ENCODE measurements at places on chromosomes 1 and 21.

- DNase-seq, result no peak
These were observed 1.8 kb downstream of the CLDN17 start for GRCh38 chr21:30164796-30165195.

DNA sequence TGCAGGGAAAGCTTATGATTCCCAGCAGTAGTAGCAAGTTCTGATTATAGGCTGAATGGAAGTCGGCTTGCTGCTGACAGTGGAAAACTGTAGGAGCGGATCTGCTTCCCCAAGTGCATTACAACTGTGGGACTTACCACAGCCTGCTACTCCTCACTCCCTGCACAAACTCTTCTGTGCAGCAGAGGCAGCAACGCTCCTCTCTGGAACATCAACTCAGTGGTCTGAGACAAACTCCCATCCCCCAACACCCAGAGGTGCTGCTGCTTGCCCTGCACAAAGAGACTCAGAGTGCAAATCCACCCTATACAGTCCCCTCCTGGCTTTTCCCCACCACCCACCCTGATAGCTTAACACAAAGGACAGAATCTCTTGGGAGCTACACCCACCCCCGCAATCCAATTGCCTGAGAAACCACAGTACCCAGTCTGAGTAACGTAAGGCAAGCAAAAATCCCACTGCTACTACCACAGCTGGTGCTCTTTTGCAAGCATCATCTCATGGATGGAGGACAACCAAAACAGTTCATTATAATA is 1455.2 kb downstream of the AMY1C start:
- no peak for DNase-seq

DNA sequence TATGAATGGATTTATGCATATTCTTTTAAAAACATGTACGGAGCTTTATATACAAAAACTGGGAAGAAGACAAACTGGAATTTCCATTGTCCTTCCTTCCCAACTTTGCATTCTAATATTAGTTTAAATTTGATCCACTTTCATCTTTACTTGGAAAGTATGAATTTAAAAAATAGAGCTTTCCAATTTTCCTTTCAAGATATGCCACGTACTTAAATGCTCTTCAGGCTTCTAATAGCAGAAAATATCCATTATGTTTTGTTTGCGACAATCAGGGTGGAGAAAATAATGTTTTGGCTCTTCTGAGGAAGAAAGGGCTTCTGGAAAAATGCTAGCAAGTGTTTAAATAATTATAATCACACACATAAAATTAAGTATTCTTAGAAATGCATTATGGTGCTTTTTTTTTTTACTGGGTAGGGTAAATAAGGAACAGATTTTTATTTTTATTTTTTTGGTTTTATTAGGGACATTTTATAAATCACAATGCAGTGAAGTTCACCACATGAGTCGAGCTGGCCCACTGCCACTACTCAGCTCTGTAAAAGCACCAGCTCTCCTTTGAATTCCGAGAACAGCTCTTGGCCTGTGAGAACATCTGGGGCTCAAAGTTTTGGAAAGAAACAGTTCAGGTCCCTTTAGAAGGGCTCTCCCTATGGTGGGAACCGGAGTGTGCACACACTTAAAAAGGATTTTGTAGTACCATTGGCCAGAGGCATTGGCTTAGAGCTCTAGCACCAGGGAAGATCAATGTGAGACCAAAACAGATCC is 287.4 kb upstream of the LYPLAL1 start:
- no peak for DNase-seq

DNA sequence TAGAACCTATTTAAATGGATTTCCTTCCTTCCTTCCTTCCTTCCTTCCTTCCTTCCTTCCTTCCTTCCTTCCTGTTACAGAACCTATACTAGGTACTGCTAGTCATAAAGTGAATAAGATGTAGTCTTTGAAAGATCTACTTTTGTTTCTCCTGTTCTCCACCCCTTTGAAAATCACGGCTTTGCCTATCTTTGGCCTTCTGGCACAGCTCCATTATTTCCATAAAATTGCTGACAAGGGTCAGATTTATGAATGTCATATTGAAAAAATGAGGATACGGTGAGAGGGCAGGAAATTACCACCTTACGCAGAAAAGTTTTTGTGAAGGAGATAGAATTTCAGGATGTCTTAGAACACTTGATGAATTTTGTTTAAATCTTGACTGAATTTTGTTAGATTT is 18.1 kb upstream of the HMCN1 start:
- no peak for DNase-seq

DNA sequence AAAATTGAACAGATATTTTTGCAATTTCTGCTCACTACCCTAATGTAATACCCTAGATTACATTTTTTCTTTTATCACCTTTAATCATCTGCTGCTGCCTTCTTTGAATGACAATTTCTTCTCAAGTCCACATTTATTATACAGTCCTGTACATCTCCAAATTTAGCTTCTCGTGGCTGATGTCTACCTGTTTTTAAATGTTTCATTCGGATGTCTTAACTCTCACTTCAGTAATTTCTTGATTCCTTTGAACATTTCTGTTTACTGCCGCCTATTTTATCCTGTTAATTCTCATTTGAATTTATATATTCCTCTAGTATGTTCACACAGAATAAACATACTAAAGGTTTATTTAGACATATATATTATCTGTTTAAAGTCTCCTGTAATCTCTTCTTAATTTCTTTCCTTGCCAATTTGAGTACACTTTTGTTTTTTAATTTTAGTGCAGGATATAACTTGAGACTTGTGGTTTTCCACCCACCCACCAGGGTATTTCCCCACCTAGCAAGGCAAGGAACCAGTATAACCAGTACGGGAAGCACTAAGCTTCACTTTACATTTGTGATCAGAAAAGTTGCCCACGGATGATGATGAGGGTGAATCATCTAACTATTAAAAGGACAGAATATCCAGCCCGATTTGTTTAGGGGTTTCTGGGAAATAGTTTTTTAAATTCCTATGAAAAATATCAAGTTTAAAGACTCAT is 12.7 kb downstream of the INSL5 start:
- peak; percentile 74 for DNase-seq

- DNase-seq, result no peak
These were observed 107.7 kb downstream of the BACH1 start for GRCh38 chr21:29406385-29406784.

DNA sequence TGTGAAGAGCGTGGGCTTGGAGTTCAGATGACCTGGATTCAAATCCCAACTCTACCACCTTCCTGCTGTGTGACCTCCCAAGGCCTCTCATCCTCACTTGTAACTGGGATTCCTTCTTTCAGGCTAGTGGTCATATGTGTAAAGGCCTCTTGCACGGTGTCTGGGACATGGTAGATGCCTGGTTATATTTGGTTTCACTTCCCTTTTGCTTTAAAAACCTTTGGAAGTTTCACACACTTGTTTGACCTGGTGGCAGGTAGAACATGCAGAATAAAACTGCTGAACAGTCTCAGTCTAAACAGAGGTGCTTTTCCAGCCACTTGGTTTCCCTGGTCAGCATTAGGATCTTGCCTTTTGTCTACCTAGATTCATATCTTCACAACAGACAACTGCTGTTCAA is 37.0 kb upstream of the RCAN3 start:
- no peak for DNase-seq

DNA sequence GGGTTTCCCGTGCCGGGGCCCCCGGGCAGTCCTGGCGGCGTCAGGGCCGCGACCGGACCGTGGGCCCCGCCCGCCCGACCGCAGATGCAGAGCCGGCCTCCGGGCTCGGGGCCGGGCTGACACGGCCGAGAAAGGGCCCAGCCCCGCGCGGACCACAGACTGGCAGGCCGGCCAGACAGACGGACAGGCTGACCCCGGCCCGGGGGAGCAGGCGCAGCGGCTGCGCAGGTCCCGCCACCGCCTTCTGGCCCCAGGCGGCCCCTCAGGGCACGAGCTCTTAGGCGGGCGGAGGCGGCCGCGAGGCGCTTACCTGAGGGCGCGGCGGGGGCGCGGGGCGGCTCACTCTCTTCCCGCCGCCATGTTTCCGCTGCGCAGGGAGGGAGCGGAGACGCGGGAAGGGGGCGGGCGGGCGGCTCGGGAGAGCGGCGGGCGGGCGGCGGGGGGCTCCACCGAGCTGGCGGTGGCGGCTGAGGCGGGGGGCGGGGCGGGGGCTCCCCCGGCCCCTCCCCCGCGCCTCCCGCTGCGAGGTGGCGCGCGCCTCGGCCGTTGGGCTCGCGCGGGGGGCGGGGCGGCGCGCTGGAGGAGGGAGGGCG is at the start of gene SCMH1:
TSS of gene SCMH1 (minus strand) at position 558 of the 593 bp plus-strand sequence. CDS start 56,173 bp downstream, outside the sequence.
- DNase-seq, result peak; percentile 42

Data from activated CD4-positive, alpha-beta T cell treated with anti-CD3 and anti-CD28 coated beads, Interleukin-2, amount 50 U/mL, for 16 hours (primary cell).